ENCODE measurements at places on chromosomes 5 and 9. TPM values are rescaled to one million over a fixed set of nuclear protein-coding genes. Genes with fewer than 3 reads are reported as not detected.
A peak's percentile ranks its signal among the peaks of the same experiment; 100 is the strongest.

GRCh38 chr5:6389397-6389796 lies 11.1 kb upstream of the MED10 start:
- no peaks in the 10 kb centered on the region for H3K36me3 ChIP-seq
- H3K27me3 ChIP-seq, result peaks cover 16% of the 10 kb centered on the region
- H3K27ac ChIP-seq, result no peak overlapping the region

DNA sequence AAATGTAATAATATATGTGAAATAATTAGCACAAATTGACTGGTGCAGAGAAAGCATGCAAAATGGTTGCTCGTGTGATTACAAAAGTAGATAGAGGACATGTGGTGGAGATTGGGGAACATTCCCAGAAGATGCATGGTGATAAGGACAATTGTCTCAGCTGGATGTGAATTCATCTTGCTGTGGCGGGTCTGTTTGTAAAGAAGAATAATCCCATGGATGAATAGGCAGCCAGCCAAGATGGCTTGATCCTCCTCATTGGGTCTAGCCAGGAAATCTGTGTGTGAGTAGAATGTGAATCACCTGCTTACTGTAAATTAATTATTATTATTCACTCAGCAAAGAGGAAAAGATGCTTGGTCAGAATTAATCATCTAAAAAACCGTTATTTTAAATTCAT lies 12.6 kb upstream of the DPYSL3 start:
- H3K27me3 ChIP-seq, result no peaks in the 10 kb centered on the region
- no peak overlapping the region for H3K27ac ChIP-seq
- no peak overlapping the region for H3K4me3 ChIP-seq
- H3K36me3 ChIP-seq, result no peaks in the 10 kb centered on the region
- H3K4me1 ChIP-seq, result no peaks in the 10 kb centered on the region

GRCh38 chr5:159257007-159257406 lies 6.1 kb upstream of the UBLCP1 start:
- H3K36me3 ChIP-seq, result no peaks in the 10 kb centered on the region
- no peak for DNase-seq
- no peaks in the 10 kb centered on the region for H3K27me3 ChIP-seq
- no peaks in the 10 kb centered on the region for H3K4me1 ChIP-seq
- H3K27ac ChIP-seq, result no peak overlapping the region

DNA sequence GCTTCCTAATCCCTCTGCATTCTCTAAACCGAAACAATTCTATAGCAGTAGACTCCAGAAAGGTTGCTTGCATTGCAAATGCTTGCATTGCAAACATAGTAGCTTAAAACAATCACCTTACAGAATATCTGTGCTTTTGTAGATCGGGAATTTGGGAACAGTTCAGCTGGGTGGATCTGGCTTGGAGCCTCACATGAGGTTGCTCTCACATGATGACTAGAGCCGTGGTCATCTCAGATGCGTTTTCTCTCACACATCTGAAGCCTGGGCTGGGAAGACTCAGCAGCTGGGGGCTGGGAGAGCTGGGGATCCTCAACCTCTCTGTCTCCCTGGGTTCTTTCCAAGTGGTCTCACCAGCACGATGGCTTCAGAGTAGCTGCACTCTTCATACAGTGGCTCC lies 127.8 kb downstream of the MSX2 start:
- H3K4me3 ChIP-seq, result no peak overlapping the region
- H3K27ac ChIP-seq, result no peak overlapping the region
- no peaks in the 10 kb centered on the region for H3K4me1 ChIP-seq
- H3K36me3 ChIP-seq, result no peaks in the 10 kb centered on the region

GRCh38 chr5:1886846-1887587 lies 4.3 kb upstream of the IRX4 start:
- H3K4me3 ChIP-seq, result no peak overlapping the region
- peaks cover 95% of the 10 kb centered on the region for H3K27me3 ChIP-seq
- peaks cover 25% of the 10 kb centered on the region for H3K4me1 ChIP-seq
- DNase-seq, result peak; percentile 38

DNA sequence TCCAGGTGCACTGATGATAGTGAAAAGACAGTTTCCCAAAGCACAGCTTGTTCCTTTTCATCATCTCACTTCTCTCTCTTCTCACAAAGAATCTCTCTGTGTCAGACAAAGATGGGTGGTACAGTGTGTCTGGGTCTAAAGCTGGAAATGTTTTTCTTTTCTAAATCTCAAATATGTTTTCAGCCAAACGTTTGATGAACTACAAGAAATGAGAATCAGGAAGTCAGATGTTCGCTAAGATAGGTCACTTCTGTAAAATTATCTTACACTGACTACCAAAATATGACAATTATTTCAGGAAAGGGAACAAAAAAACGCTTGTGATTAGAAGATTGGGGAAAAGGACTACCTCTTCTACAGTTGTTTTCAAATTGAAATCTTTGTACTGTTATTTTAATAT lies 708.8 kb downstream of the PTPRD start:
- H3K27me3 ChIP-seq, result no peaks in the 10 kb centered on the region
- no peaks in the 10 kb centered on the region for H3K4me1 ChIP-seq
- H3K36me3 ChIP-seq, result no peaks in the 10 kb centered on the region
- no peak for DNase-seq
- H3K4me3 ChIP-seq, result no peak overlapping the region

DNA sequence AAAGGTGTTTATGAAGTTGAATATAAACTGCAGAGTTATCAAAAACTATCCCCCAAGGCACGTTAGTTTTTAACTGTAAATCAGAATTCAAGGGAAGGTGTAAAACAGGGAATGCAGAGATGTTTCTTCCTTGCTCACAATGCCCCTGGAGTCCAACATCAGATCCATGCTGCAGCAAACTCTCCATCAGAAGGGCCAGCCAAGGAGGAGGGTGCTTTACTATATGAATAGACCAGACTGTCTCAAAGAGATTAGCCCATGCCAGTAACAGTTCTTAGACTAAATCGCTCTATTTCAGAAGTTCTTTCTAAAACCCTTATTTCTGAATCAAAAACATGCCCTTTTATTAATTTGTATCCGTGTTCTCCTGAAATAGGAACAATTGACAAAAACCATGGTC lies 362.8 kb upstream of the RPS23 start:
- H3K27ac ChIP-seq, result peak overlapping the region; percentile 1
- peaks cover 19% of the 10 kb centered on the region for H3K4me1 ChIP-seq
- H3K27me3 ChIP-seq, result no peaks in the 10 kb centered on the region
- no peak overlapping the region for H3K4me3 ChIP-seq

DNA sequence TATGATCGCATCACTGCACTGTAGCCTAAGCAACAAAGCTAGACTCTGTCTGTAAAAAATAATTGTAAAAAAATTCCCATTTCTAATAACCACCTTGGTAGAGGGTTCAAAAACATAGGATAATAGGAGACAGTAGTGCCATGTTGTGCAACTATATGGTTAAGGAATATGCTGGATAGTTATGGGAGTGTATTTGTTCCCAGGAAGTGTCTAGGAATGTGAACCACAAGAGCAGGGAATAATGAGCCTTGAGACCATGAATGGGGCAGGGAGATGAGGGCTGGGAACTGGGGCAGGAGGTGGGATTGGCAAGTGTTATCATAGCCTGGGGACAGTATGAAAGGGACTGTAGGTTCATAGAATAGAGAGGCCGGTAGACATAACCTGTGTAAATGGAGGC lies 50.4 kb downstream of the RUSC2 start:
- no peaks in the 10 kb centered on the region for H3K36me3 ChIP-seq
- no peaks in the 10 kb centered on the region for H3K27me3 ChIP-seq
- peaks cover 54% of the 10 kb centered on the region for H3K4me1 ChIP-seq
- DNase-seq, result no peak
- H3K27ac ChIP-seq, result peak overlapping the region; percentile 79

- H3K4me3 ChIP-seq, result no peak overlapping the region
- no peaks in the 10 kb centered on the region for H3K36me3 ChIP-seq
- no peaks in the 10 kb centered on the region for H3K27me3 ChIP-seq
- no peak overlapping the region for H3K27ac ChIP-seq
- no peaks in the 10 kb centered on the region for H3K4me1 ChIP-seq
Observed at GRCh38 chr5:36494841-36495601, 111.4 kb upstream of the SLC1A3 start.

GRCh38 chr5:38468202-38468673 lies 88.2 kb downstream of the LIFR start:
- H3K27me3 ChIP-seq, result no peaks in the 10 kb centered on the region
- H3K4me3 ChIP-seq, result no peak overlapping the region
- peaks cover 40% of the 10 kb centered on the region for H3K4me1 ChIP-seq
- no peaks in the 10 kb centered on the region for H3K36me3 ChIP-seq

- no peak for DNase-seq
- no peaks in the 10 kb centered on the region for H3K27me3 ChIP-seq
- H3K27ac ChIP-seq, result peak overlapping the region; percentile 13
- no peaks in the 10 kb centered on the region for H3K4me1 ChIP-seq
Observed at GRCh38 chr5:118577621-118578020, 410.7 kb downstream of the DTWD2 start.

- H3K27me3 ChIP-seq, result no peaks in the 10 kb centered on the region
- no peak overlapping the region for H3K4me3 ChIP-seq
- no peak overlapping the region for H3K27ac ChIP-seq
Observed at GRCh38 chr5:9342161-9342787, 203.6 kb downstream of the SEMA5A start.

DNA sequence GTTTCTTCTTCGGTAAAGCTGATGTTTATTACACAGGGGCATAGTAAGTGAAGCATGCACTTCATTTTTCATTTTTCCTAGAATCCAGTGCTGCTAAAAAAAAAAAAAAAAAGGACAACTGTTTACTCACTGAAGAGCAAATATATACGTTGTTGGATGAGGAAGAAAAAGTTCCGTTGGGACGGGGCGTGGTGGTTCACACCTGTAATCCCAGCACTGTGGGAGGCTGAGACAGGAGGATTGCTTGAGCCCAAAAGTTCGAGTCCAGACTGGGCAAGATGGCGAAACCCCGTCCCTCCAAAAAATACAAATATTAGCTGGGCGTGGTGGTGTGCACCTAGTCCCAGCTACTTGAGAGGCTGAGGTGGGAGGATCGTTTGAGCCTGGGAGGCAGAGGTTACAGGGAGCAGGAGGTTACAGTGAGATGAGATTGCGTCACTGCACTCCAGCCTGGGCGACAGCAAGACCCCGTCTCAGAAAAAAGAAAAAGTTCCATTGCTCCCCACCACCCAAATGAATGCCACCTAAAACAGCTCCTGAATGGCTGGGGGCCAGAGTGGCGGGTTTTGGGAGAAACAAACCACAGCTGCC lies 60.1 kb upstream of the GNE start:
- no peak overlapping the region for H3K27ac ChIP-seq
- no peak for DNase-seq
- no peaks in the 10 kb centered on the region for H3K27me3 ChIP-seq
- H3K4me1 ChIP-seq, result peaks cover 6% of the 10 kb centered on the region

GRCh38 chr9:129632460-129632859 lies 6.5 kb downstream of the NTMT1 start:
- no peaks in the 10 kb centered on the region for H3K27me3 ChIP-seq
- H3K36me3 ChIP-seq, result peaks cover 51% of the 10 kb centered on the region
- peaks cover 36% of the 10 kb centered on the region for H3K4me1 ChIP-seq
- no peak for DNase-seq

DNA sequence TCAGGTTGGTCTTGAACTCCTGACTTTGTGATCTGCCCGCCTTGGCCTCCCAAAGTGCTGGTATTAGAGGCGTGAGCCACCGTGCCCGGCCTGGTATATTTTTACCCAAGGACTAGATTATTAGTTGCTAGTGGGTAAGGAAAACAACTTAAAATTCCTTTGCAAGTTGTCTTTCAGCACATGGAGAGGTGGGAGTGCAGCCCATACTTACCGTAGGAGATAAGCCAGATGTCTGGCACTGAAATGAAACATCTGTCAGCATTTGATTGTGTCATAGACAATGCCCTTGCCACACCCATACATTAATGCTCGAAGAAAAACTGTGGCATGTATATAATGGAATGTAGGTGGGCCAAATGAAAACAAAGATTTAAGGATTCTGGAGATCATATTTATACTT lies 36.6 kb upstream of the ANKH start:
- no peak overlapping the region for H3K27ac ChIP-seq
- no peaks in the 10 kb centered on the region for H3K36me3 ChIP-seq
- H3K27me3 ChIP-seq, result no peaks in the 10 kb centered on the region
- no peaks in the 10 kb centered on the region for H3K4me1 ChIP-seq

GRCh38 chr9:137191691-137192447 lies 3.4 kb downstream of the SSNA1 start:
- DNase-seq, result no peak
- no peak overlapping the region for H3K27ac ChIP-seq
- H3K36me3 ChIP-seq, result peaks cover 32% of the 10 kb centered on the region
- H3K27me3 ChIP-seq, result no peaks in the 10 kb centered on the region
- H3K4me3 ChIP-seq, result no peak overlapping the region

- H3K4me3 ChIP-seq, result no peak overlapping the region
- no peaks in the 10 kb centered on the region for H3K36me3 ChIP-seq
- DNase-seq, result no peak
- H3K27me3 ChIP-seq, result no peaks in the 10 kb centered on the region
- no peak overlapping the region for H3K27ac ChIP-seq
- H3K4me1 ChIP-seq, result peaks cover 9% of the 10 kb centered on the region
Observed at GRCh38 chr5:119318256-119318894, 37.4 kb upstream of the TNFAIP8 start.

GRCh38 chr9:116704470-116704869 lies 17.4 kb downstream of the TRIM32 start:
- peaks cover 8% of the 10 kb centered on the region for H3K36me3 ChIP-seq
- H3K4me3 ChIP-seq, result no peak overlapping the region
- DNase-seq, result no peak
- no peaks in the 10 kb centered on the region for H3K27me3 ChIP-seq
- H3K27ac ChIP-seq, result no peak overlapping the region
- H3K4me1 ChIP-seq, result no peaks in the 10 kb centered on the region

DNA sequence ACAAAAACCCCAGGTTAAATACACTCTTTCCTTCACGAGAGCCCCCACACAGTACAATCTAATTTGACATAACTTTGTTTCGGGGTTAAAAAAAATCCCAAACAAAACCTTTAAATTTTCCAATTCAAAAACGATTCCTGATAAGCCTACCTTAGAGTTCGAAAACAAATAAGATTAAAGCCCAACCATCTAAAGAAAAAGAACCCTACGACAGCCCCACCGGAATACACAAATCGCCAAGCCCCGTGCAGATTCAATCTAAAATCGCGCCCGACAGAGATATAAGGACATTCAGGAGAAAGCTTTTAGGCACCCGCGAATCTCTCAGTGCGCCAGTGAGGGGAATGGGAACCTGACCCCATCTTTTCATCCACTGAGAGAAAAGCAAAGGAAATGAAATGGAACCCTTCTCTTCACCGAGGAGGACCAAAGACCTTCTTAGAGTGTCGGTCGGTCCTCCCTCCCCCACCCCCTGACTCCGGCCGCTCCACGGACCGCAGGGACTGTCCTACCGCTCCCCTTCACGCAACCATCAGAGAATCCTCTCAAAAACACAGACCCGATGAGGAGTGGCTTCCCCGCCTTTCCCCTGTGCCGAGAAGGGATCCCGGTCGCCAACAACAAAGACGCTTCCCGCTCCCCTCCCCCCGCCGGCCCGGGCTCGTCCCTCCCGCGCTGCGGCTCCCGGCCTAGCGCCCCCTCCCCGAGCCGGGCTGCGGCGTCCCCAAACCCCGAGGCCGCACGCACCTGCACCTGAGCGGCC lies 925 bp downstream of the ABHD17B start:
- H3K27ac ChIP-seq, result peak overlapping the region; percentile 93
- H3K36me3 ChIP-seq, result peaks cover 7% of the 10 kb centered on the region
- peak; percentile 75 for DNase-seq
- peaks cover 36% of the 10 kb centered on the region for H3K4me1 ChIP-seq
- H3K4me3 ChIP-seq, result peak overlapping the region; percentile 93

CCDC192 gene
- not detected for total RNA-seq

SKP2 gene
- 15.6 TPM for total RNA-seq

FGFR4 gene
- total RNA-seq, result 59.7 TPM

KLF4 gene
- total RNA-seq, result 107 TPM

SPOCK1 gene
- 8.4 TPM for total RNA-seq

INSL4 gene
- not detected for total RNA-seq

TSSK1B gene
- not detected for total RNA-seq

GABRA1 gene
- not detected for total RNA-seq

ANKRD18A gene
- 4.3 TPM for total RNA-seq

SLC36A3 gene
- not detected for total RNA-seq

EGFLAM gene
- 2.4 TPM for total RNA-seq

TCOF1 gene
- total RNA-seq, result 27.1 TPM

FGF10 gene
- 7.6 TPM for total RNA-seq

FCN2 gene
- total RNA-seq, result not detected

FCN1 gene
- 84.4 TPM for total RNA-seq

THBS4 gene
- total RNA-seq, result 2.9 TPM
